ENCODE measurements at places on chromosomes 11 and 22.
A peak's percentile ranks its signal among the peaks of the same experiment; 100 is the strongest.

DNA sequence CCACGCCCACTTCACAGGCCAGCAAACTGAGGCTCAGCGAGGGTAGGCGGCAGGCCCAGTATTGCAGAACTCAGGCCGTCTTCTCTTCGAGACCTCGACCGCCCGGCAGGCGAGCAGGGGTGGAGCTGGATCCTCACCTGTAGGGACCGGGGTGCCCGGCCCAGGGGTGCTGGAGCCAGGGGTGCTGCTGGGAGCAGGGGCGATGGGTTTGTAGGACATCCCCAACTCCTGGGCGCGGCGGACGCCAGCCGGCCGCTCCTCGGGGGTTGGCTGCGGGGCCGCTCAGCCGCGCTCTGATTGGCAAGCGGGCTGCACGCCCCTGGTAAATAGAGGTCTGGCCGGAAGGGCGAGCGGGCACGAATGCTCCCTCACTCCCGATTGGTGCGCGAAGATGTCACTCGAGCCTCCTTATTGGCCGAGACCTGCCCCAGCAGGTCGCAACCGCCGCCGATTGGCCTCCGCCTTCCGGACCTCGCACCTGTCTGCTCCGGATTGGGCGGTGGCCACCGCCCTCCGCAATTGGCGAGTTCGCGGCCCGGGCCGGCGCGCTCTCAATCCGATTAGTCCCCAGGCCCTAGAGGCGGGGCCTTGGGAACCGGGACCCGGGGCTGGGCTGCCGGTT is at the start of gene CDK2AP2:
TSS of gene CDK2AP2 (minus strand) at position 299 of the 622 bp plus-strand sequence. CDS start at position 219, 80 bp downstream.
- DNase-seq = peak; percentile 95

DNA sequence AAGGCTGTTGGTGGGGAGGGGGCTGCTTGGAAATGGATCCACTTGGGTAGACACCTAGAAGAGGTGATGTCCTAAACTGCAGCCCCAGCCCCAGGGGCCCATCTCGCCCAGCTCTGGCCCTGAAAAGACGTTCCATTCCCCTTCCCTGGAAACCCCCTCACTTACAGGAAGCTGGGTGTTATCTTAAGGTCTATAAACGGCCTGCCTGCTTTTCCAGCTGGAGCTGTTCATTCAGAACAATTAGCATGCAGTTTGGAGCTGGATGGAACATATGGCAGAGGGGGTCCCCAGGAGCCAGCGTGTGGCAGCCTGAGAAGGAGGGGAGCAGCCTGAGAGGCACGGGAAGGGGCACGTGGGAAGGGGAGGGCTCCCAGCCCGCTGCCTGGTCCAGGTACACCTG is 139.6 kb downstream of the PKNOX2 start:
- no peak for DNase-seq

- no peak for DNase-seq
Measured at GRCh38 chr22:20843501-20843900, 15.1 kb downstream of the PI4KA start.

DNA sequence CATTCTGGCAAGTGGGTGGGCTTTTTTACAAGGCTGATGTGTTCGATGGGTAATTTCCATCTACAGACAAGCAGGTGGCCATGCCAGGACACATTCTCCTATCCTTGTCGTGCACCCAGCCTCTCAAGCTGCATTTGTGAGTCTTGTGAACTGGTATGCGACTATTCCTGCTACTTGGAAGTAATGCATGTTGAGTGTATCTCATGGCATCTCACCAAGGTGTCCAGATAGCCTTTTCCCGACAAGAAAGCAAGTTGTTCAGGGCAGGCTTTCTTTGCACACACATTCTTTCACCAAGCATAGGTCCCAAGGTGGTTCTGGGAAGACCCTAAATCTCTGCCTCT is 18.8 kb upstream of the SYT13 start:
- no peak for DNase-seq

GRCh38 chr11:827146-827896 is 398 bp upstream of the CRACR2B start:
- DNase-seq = no peak

DNA sequence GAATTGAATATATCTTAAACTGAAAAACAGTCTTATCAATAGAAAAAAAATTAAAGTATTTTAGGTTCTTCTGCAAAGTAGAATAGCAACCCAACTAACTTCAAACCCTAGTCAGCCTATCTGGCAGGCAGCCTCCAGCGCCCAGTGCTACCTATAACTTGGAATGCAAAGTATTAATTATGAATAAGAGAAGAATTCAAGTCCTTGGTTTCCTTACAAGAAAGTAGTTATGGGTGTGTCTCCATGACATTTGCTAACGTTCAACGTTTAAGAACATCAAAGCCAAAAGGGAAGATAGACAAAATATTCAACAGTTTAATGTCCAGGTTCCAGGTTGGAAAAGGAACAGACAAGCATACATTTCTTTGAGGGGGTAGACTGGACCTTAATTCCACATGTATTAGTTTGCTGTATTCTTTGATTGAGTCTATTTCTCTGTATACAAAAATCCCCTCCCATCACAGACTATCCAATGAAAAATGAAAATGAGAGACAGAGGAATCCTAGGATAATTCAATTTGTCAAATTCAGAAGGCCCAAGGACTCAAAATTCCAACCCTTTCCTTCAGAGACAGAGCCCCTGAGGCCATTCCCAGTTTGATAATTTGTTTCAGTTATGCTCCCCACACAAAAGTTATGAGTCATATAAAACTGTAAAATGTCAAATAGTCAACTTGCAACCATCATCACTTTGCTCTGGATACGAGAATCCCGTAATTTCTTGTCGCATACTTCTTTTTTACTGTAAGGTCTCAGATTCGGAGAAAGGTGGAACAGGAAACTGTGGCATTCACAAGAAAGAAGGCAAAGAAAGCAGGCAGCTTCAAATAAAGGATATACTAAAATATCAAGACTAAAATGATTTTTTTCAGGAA is 83.7 kb upstream of the CHRM4 start:
- DNase-seq = no peak

- no peak for DNase-seq
Measured at GRCh38 chr11:6229911-6230310, 4.5 kb downstream of the FHIP1B start.

DNA sequence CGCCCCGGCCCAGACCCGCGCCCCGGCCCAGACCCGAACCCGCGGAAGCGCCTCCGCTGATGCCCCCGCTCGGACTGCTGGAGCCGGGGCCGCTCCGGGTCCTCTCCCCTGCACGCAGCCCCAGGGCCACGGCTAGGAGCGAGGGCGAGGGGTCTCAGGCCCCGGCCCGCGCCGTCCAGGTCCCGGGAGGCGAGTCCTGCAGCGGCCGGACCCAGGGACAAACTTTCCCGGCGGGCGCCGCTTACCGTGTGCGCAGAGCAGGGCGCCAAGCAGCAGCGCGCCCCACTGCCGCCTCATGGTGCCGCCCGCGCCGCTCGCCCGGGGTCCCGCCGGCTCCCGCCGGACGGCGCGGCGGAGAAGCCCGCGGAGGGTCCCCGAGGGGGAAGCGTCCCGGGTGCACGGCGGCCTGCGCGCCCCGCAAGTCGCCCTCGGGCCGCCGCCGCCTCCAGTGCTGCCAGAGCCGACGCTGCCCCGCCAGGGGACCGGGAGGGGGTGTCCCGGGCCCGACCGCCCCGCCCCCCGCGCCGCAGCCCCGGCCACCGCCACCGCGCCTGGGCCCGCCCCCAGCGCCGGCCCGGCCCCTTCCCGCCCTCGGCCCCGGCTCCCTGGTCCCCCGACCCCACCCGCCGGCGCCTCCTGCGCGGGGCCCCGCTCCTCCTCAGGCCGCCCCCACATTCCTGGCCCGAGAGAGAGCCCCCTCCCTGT is at the start of gene LRP4:
TSS of gene LRP4 (minus strand) at position 468 of the 705 bp plus-strand sequence. CDS start at position 297, 171 bp downstream.
- no peak for DNase-seq

- DNase-seq = no peak
Measured at GRCh38 chr11:55481416-55481815, 72.9 kb upstream of the OR4C15 start.

GRCh38 chr22:37313376-37314314 is 31.3 kb downstream of the CYTH4 start:
- DNase-seq = no peak

GRCh38 chr22:25697181-25697664 is 44.8 kb upstream of the MYO18B start:
- DNase-seq = no peak

DNA sequence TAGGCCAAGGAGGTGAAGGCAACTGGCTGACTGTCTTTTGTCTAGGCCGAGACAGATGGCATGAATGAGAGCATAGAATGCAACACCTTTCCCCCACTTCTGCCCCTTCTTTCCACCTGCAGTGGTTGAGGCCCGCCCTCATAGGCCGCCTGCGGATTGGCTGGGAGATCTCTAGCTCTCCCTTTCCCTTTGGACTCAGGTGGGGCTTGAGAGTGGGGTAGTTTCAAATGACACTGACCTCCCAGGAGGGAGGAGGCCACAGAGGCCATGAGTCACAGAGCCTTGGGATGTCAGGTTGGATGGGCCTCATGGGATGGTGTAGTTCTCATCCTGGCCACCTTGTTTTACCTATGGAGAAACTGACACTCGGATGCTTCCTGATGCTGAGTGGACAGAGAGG is 9.1 kb downstream of the MICAL2 start:
- no peak for DNase-seq

- no peak for DNase-seq
Measured at GRCh38 chr22:46278656-46279645, 11.1 kb downstream of the TTC38 start.

DNA sequence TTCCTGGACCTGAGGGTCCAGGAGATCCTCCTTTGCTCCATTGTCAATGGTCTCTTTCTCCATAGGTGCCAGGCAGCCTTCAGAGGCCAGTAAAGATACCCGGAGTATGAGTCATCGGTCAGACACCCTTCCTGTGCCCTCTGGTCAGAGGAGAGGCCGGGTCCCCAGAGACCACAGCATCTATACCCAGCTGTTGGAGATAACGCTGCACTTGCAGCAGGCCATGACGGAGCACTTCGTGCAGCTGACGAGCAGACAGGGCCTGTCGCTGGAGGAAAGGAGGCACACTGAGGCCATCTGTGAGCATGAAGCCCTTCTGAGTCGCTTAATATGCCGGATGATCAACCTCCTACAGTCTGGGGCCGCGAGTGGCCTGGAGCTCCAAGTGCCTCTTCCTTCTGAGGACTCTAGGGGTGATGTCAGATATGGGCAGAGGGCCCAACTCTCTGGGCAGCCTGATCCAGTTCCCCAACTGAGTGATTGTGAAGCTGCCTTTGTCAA is at the start of gene ACCSL:
TSS of gene ACCSL (plus strand) at position 51 of the 501 bp plus-strand sequence. CDS start at position 107, 56 bp downstream.
- no peak for DNase-seq

DNA sequence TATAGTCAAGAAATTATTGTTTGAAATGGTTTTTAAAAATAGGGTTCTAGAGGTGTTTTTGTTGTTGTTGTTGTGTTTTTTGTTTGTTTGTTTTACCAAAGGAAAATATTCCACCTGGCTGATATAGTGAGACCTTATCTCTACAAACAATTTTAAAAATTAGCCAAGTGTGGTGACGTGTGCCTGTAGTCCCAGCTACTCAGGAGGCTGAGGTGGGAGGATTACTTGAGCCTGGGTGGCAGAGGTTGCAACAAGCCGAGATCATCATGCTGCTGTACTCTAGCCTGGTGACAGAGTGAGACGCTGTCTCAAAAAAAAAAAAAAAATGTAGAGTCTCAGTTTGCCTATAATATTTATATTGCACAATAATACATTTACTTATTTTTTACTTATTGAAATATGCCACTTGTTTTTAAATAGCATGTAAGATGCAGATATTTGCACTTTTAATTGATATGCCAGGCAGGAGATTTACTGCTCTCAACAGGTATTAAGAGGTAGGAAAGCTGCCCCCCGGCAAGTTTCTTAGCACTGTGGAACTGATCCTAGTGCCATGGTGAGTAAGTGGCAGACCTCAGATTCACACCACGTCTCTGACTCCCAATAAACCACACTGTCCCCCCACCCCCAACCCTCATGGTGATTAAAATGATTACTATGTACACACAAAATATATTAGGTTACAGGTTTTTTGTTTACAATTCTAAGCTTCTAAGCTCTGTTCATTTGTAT is 157.4 kb downstream of the TEAD1 start:
- DNase-seq = no peak

GRCh38 chr11:27039873-27040272 is 742 bp upstream of the BBOX1 start:
- DNase-seq = no peak

GRCh38 chr11:131584785-131585592 is 214.6 kb downstream of the NTM start:
- no peak for DNase-seq

GRCh38 chr11:118608360-118609227 is 1.2 kb downstream of the PHLDB1 start:
- peak; percentile 54 for DNase-seq

DNA sequence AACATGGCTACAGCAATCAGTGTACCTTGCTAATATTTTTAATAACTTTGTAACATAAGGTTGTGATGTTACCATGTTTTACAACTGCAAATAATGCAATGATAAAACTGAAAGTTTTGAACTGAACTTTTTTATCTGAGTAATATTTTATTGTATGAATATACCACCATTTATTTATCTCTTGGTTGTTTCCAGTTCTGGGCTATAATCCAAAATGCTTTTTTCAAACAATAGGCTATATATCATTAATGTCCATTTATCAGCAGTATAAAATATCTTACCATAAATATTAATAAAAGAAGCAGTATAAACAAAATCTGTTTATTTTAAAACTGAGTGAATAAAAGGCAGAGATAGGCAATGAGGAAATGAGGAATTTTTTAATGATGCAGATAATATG is 63.3 kb downstream of the SIK3 start:
- DNase-seq = no peak

- DNase-seq = peak; percentile 86
Measured at GRCh38 chr11:61695917-61696316, 15.7 kb downstream of the DAGLA start.

GRCh38 chr22:48192920-48193319 is 1430.5 kb downstream of the TBC1D22A start:
- DNase-seq = no peak

GRCh38 chr11:27204529-27204928 is 158.5 kb downstream of the CCDC34 start:
- no peak for DNase-seq
